AML-193 (cell line): ENCODE measurements at places on chromosomes 16 and 17.

- no peak for DNase-seq
These were observed 68.0 kb downstream of the CNTNAP4 start for GRCh38 chr16:76345163-76345661.

- DNase-seq, result no peak
These were observed 2.0 kb upstream of the GLG1 start for GRCh38 chr16:74608944-74609343.

DNA sequence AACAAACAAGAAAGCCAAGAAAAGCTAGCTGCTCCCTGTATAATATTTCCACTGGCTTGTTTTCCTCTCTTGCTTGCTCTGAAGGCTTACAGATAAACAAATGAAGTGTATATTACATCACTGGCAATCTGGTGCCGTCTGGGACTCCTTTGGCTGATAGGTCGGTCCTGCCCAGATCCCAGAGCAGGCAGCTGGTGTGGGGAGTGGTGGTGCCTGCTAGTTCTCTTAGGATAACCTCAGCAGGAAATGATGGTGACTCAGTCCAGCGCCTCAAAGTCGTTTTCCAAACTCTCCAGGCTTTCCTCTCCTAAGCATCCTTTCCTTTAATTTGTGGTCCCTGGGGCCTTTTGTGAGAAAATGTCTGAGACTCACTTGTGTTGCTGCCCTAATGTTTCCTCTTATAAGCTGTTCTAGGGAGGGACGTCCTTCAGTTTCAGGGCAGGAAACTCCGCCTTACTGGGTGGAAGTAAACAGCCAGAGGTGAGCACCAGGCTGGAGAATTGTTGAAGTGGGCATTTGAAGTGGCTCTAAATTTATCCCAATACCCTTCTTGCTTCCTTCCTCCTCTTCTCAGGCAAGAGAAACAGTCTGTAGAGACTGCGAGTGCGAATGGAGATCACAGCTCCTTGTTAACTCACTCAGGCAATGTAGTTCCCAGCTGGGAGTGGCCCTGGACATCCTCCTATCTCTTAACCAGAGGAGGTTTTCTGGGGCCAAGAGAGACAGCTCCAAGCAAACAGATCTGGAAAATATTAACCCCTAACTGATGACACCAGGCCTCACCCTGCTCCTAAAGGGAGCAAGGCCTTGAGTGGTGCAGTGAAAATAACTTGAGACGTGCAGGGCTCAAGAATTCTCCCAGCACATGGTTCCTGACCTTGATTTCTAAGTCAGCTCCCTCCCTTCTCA is 34.9 kb downstream of the CD300LF start:
- DNase-seq, result no peak

DNA sequence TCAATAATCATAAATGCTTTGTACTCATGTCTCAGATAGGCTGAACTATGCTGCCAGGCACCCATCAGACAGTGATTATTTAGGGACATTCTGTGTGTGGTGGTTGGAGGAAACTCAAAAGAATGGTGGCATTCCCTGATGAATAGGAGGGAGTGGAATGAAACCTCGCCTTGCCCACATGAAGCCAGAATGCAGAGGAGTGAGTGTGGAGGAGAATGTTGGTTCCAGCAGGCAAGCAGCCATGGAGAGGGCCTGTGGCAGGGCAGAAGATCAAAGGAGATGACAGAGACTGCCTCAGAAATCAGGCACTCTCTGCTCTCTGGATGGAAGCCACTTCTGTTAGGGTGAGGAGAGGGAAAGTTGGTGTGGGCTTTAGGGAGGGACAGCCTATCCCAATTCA is 22.5 kb downstream of the KCTD19 start:
- no peak for DNase-seq

DNA sequence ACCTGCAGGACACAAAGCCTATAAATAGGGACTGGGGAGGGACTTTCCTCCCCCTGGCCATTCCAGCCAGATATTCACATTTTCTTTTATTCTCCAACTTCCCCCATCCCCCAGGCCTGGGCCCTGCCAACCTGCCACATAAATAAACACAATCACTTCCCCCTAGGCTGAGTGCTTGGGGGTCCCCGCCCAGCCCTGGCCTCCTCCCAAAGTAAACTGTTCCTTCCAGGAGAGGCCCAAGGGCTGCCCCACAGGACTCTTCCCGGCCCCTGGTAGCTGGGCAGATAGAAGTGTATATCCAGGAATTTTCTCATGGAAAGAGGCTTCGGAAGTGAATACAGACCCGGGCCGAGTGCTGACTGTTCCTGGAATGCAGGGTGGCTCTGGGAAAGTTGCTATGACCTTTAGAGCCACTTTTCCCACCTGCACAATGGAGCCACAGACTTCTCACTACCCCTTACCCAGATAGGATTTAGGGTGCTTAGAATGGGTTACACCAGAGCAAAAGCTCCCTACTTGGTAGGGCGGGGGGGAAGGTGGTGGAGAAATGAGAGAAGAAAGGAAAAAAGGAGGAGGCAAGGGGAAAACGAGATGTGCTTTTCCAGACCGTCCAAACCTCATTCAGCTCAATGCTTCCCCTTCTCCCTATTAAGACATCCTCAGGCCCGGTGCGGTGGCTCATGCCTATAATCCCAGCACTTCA is 8.5 kb downstream of the CSF3 start:
- no peak for DNase-seq

DNA sequence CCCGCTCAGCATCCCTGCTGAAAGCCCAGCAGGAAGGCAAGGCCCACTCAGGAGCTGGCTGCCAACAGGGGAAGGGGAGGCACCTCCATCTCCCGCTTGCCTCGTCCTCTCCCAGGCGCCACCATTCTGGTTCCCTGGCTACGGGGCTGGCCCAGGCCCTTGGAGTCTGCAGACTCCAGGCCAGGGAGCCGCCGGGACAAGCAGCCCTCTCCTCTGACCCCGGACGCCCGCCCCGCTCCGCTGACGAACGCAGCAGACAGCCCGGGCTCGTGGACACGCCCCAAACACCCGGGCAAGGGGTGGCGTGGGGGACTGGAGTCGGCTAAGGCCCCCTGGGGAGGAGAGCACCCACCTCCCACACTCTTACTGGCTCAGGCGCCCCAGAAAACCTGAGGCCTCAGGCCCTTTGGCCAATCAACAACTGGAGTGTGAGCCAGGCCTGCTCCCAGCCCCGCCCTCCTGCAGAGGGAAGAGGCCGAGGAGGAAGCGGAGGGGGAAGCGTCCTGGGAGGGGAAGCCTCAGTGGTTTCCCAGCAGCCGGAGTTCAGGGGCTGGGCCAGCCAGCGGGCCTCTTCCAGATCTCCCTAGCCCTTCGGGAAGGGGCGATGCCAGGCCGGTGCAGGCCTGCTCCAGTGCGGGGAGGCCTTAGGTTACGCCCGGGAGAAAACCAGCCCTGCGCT is 4.2 kb downstream of the MNT start:
- DNase-seq, result peak; percentile 74

DNA sequence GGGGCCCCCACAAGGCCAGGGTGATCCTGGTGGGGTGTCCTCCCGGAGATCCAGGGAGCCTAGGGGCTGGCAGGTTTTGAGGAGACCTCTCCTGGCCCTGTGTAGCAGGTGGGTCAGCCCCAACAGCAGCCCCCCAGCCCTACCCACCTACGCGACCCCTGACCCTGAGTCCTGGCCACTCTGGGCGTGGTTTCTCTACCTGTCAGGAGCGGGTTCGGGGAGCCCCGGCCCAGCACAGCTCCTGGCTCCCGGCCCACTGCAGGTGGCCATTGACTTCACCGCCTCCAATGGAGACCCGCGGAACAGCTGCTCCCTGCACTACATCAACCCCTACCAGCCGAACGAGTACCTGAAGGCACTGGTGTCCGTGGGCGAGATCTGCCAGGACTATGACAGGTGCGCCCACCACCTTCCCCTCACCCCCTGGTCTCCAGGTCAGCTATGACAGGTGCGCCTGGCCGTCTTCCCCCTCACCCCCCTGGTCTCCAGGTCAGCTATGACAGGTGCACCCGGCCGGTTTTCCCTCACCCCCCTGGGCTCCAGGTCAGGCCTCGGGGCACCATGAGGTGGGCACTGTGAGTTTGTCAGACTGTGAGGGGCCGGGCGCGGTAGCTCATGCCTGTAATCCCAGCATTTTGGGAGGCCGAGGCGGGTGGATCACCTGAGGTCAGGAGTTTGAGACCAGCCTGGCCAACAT is 13.0 kb downstream of the CPNE7 start:
- no peak for DNase-seq

- DNase-seq, result no peak
These were observed 12.7 kb downstream of the TMEM100 start for GRCh38 chr17:55709984-55710383.

GRCh38 chr17:17132746-17133145 is 73.4 kb downstream of the PLD6 start:
- DNase-seq, result no peak

DNA sequence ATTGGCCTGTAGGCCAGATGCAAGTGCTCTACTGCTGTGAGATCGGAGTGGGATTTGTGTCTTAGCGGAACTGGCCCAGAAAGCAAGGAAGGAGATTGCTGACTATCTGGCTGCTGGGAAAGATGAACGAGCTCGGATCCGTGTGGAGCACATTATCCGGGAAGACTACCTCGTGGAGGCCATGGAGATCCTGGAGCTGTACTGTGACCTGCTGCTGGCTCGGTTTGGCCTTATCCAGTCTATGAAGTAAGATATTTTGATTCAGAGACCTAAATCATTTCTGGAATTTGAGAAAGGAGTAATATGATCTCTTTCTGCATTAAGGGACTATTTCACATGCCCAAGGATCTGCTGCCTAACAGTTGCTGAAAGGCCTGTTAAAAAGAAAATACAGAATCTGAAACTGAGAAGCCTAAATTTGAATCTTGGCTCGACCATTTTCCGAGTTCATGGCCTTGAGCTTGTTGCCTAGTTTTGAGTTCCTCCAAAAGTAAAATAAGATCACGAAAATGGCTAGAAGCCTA is 21.1 kb downstream of the IST1 start:
- DNase-seq, result no peak

DNA sequence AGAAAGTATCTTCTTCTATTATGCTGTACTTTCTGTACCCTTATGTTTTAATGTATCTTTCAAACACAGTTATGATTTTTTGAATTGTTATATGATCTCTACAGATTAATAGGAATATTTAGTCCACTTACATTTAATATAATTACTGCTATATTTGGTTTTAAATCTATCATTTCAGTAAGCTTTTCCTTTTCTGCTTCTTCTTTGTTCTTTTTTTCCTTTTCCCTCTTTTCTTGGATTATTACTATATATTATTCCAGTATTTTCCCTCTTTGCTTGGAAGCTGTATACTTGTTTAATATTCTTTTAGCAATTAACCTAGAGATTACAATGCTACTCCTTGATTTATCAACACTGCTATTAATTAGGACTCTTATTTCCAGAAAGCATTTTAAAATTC is 13.5 kb downstream of the TLE7 start:
- DNase-seq, result no peak

DNA sequence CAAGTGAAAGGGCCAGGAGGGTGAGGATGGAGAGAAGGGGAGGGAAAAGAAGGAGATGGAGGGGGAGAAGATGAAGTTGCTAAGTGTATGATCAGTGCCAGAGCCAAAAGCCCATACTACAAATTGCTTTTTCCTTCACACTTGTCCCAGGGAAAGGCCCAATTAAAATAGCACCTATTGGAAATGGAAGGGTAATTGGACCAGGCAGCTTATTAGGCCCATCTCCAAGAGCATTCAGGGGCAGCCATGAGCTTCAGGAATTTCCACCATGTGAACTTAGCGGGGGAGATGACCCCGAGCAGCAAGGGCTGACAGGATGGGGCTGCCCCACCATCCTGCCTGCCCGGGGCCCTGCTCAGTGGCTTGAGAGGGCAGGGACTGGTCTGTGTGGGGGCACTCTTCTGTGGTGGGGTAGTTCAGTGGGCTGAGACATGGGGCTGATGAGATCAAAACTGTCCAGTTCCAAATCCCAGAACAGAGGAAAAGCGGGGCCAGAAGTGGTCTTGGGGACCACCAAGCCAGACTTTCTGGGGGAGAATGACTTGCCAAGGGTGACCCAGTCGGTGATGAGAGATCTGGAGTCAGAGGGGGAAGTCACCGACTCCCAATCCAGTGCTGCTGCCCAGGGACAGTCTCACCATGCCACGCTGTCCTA is 27.5 kb downstream of the GOSR2 start:
- no peak for DNase-seq

DNA sequence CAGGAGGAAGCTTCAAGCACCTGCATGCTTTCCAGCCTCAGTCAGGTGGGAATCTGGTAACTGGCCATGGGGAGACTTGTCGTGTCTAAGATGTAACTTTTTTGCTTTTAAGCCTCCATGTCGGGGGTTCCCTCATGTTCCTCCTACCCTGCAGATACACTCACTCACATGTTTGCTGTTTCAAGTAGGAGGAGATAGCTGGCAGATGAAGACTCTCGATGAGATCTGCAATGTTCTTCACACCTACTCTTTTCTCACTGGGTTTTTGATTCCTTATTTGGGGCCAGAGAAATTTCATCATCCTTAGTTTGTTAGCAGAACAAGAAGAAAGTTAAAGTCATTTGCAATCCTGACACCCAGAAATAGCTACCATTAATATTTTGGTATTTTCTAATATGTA is 24.7 kb downstream of the UTP4 start:
- DNase-seq, result no peak

- no peak for DNase-seq
These were observed 343.2 kb downstream of the HAPSTR1 start for GRCh38 chr16:9434659-9435058.

DNA sequence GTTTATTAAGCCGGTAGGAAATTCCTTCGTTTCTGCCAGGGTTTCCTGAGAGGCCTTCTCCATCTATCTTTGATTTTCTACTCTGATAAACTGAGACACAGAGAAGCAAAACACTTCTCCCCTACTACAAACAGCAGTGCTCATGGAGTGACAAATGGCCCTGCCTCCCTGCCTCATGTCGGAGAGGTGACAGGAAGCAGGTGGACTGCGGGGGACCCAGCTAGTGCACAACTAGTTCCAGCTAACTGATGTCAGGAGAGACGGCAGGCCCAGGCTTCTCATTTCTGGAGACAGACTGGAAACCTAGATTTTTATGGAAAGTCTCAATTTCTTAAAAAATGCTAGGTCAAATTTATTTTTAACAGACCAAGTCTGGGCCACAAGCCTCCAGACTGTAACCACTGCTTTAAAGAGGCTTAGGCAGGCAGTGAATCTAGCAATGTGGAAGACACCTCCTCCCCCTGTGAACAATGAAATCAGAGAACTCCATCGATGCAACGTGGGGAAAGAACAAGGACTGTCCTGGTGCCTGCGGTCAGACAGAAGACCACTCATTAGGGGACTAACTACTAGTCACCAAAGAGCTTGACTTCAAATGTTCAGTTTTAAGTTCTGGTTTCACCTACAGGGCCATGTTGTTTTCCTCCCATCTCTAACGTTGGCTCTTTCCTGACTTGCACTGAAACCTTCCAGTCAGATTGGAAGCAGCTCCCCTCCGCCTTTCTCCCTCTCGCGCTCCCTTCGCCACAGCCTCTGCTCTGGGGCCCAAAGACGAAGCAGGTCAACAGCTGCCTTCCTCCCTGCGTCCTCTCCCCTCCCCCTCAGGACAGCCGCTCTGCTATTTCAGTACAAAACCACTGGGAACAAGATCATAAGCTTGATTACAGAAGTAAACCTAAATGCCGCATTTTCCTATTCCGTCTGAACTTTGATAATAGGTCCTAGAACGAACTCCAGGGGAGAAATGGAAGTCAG is 17.6 kb downstream of the GTF3C1 start:
- DNase-seq, result no peak

- peak; percentile 82 for DNase-seq
These were observed 43.1 kb downstream of the PIK3R5 start for GRCh38 chr17:8922451-8922850.

- DNase-seq, result no peak
These were observed 64.0 kb downstream of the SOX9 start for GRCh38 chr17:72184805-72185204.
